HTR-8/SVneo (cell line): ENCODE measurements at places on chromosomes 7 and 10.
A peak's percentile ranks its signal among the peaks of the same experiment; 100 is the strongest.

- no peak for DNase-seq
These were observed 172.7 kb downstream of the NEURL1 start for GRCh38 chr10:103666087-103666761.

DNA sequence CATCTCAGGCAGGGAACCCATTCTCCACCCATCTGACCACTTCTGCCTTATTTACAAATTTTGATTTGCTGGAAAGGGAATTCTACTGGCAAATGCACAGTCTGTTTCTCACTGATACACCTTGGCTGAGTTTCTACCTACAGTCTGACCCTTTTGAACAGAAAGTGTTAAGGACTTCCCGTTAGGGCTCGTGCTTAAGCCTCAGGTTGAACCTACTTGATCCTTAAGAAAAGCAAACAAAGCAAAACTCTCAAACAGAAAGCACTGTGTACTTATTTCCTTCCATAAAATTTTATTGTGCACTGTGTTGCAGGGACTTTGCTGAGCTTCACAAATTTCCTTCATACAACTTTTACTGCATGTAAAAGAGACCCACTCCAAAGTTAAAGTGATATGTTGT, 367.8 kb downstream of the NRG3 start:
- DNase-seq = no peak

DNA sequence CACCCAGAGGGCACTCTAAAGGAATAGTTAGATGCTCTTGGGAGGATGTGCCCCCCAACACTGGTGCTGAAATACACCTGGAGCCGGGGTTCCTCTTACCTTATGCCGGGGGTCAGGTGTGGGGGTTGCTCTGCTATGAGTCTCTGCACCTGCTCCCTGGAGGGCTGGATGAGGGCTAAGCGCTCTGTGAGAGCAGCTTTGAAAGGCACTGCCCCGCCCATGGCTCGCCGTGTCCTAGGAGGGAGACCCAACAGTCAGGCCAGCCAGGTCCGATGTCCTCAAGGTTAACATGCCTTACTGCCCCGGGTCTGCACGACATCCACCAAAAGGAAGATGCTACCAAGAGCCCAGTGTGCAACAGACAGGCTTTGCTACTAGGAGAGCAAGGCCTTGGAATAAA, 31.7 kb downstream of the PSPH start:
- DNase-seq = no peak

DNA sequence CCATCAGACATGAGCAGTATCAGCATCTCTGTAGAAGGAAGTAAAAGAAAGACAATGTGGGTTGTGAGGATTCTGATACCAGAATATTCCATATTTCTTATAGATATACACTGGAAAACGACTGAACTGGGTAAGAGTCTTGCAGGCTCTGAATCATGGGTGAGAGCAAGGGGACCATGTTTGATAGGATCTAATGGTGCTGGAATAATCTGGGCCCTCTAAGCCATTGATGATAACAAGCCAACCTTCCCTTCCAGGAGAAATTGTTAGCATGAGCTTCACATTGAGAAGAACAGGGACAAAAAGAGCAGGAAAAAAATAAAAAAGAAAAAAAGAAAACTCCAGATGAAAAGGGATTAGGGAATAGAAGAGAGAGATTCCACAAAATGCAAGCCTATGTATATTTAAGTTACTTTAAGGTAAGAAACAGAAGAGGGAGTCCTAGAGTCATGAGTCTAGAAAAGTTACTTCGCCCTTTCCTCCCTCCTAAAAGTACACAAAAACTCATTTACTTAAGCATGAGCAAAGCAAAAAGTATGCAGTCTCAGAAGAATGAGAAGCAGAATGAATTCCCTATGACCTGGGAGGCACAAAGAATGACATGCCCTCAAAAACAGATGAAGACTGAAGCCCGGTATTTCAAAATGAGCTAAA, 181.9 kb downstream of the TMEM26 start:
- DNase-seq = peak; percentile 33

DNA sequence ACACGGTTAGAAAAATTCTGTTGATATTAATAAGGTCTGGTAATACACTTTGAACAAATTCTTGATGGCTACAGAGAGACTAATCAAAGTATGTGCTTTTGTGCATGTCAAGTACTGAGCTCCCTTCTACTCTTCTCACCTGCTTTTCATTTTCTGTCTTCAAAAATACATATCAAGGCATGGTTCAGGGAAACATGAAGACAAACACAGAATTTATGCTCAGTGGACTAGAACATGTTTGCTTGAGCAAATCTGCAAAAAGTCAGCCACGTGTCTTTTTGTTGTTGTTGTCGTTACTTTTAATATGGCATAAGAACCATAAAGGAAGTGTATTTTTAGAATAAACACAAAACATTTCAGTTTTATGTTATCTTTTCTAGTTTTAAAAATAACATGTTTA, 21.9 kb downstream of the CDK13 start:
- no peak for DNase-seq

- DNase-seq = no peak
These were observed 19.5 kb downstream of the HDAC9 start for GRCh38 chr7:18515067-18515466.

GRCh38 chr10:70575486-70575873, 27.1 kb downstream of the PRF1 start:
- DNase-seq = no peak

GRCh38 chr10:114095559-114096337, 52.1 kb downstream of the ADRB1 start:
- DNase-seq = no peak

GRCh38 chr7:54778696-54779540, 19.9 kb upstream of the SEC61G start:
- no peak for DNase-seq

DNA sequence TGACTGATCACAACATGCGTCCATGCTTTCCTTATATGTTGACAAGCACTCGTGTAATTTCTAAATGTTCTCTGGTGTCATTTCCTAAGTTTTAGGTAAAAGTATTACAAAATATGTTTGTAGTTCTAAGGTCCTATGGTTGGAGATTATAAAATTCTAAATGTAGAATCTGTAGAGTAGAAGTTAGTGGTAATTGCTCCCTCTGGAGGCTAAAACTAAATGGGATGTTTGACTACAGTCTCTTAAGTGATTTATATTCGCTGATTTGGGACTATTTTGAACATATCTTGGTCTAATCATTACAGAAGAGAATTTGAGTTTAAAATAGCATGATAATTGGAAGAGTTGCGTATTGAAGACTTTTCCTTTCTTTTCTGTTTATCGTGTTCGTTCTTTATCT, 74.1 kb downstream of the ZMYND11 start:
- no peak for DNase-seq

- DNase-seq = no peak
These were observed 173.7 kb upstream of the KAT6B start for GRCh38 chr10:74652664-74653063.

DNA sequence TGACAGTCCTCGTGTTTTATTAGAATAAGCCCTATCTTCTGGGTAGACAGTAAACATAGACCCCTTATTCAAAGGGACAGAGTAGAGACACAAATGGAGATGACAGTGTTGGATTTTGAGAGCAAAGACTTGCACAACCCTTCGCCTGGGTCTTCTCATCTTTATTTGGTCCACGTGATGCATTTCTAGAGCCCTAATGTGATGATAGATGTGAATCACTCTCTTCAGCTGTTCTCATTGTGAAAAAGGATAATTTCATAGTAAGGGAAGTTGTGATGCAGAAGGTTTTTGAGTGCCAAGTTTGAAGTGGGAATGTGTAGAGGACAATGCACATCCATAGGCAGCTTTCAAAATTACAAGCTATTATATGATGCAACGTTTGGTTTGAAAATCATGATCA, 86.3 kb downstream of the CREB5 start:
- DNase-seq = no peak

DNA sequence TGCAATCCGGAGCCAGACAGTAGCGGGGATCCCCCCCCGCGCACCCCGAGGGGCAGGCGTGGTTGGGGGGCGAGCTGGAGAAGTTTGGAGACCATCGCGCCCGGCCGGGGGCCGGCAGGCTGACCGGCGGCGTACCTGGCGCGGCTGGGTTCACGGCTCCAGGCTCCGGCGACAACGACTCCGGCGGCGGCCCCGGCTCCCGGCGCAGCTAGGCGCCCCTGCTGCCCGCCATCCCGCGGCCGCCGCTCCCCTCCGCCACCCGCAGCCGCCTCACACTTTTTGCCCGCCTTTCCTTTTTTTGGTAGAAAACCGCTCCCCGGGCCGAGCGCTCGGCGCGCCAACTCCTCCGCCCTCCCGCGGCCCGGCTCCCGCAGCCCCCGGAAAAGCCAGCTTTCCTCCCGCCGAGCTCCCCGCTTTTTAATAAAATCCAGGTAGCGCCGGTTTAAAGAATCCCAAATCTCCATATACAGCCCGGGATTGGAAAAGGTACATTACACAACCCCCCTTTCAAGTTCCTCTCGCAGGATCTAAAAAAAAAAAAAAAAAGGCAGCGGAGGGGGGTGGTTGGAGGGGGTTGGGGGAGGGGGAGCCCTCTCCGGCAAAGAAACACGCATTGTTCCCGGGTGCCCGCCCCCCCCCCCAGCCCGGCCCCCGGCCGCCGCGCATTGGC, at the start of gene TNRC18:
Gene TNRC18 (minus strand): TSS at position 529 of the 670 bp plus-strand sequence. CDS start 2,588 bp downstream, outside the sequence.
- peak; percentile 92 for DNase-seq

DNA sequence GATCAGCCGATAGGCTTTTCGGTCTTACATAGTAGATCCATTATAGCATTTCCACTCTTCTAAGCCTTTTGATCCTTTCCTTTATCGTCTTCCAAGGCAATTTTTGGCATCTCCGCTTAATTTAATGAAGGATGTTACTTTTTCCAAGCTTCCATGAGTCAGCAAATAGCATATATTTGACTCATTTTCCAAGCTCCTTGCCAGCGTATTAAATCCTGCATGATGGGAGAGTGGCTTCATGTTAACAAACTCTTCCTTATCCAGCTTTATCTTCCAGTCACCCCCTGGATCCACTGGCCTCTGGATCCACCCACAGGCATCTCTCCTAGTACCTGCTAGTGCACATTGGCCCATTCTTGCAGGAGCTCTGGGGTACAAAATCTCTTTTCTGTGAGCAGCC, 13.0 kb downstream of the OR9A2 start:
- DNase-seq = no peak
